Tibial nerve (tissue), 4 donors: ENCODE measurements at places on chromosomes 12 and 14. TPM values are rescaled to one million over a fixed set of nuclear protein-coding genes. Genes with fewer than 3 reads are reported as not detected.
A peak's percentile ranks its signal among the peaks of the same experiment; 100 is the strongest.

GALNT4 gene
- total RNA-seq, result 5.9 TPM

GRCh38 chr12:10455766-10456165, 2.6 kb upstream of the KLRC1 start:
- no peak for DNase-seq

C12orf60 gene
- 2.1 TPM for total RNA-seq

METAP2 gene
- total RNA-seq, result 111 TPM

DNA sequence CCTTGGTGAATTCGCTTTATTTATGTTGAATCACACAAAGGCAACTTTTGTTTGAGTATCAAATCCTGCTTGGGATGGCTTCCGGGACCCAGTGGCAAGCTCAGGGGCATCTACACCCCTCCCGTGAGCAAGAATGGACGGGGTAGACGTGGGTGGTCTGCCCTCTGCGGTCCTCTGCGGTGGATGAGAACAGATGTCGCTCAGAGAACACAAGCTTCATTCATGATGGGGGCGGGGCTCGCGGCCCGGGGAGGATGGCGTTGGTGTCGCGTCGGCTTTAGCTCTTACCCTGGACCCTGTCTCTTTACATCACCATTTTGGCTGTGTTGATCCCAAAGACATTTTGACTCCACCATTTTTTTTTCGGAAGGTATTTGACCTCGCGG, 158.5 kb upstream of the RTL1 start:
- peak; percentile 35 for DNase-seq
